ENCODE measurements at places on chromosomes 1 and 21.

DNA sequence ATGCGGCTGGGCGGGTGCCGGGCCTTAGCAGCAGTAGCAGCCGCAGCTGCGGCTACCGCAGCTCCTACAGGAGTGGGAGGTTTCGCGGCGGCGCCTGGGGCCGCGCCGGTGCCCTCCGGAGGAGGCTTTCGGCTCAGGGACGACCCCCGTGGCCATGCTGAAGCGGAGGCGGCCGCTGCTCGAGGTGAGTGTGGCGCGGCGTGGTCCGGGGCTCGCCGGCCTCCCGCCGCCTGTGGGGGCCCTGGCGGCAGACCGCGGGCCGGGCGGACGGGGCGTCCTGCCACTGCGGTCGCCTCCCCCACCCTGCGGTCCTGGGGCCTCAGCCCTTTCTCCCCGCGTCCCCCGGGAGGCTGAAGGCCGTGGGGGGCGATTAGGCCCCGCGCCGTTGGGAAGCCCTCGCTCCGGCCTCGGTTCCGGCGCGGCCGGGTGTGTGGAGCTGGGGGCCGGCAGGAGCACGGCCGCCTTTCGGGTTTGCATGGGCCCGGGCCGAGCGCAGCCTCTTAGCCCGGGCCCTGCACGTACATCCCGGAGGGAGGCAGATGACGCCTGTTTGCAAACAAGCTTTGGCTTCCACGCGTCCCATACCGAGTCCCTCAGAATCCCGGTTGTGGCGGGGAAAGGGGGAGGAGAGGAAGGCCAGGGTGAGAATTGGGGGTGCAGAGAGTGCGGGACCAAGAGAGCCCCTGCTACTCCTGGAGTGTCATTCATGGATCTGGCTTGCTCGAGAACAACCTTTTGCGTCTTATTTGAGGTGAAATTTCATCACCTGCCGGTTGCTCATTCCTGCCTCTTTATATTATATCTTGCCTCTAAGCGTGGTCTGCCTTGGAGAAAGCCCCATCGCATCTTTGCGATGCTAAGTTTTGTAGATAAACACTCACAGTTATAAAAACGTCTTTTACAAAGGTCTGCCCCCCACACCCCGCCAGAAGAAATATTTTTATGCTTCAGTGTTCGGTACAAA lies 613 bp downstream of the ZFYVE9 start:
- peak; percentile 43 for DNase-seq

DNA sequence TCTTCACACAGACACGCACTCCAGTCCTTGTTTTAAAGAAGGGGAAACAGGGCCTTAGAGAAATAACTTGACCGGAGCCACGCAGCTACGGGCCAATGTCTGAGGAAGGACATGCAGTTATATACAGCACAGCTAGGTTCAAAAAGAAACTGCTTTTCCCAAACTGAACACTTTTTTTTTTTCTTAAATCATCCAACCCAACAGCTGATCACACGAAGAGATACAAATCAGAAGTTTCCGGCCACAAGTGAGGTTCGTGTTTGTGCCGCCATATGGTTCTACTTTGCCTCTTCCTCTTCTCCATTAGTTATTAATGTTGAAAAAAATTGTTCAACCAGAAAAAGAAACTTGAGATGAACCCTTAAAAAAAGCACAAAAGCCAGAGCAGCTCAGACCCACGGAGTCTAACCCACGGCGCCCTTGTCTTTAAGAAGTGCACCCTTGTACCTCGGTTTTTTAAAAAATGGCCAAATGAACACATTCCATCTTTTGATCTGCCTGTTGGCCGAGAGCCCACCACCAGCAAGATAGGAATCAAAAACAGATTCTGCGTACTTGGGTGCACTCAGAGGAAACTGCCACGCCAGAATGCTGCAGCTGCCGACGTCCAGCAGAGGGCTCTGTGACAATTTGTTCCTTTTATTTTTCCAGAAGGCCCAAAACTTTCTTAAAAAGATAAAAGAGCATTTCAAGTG lies 78.9 kb downstream of the SLC66A1 start:
- peak; percentile 71 for DNase-seq

GRCh38 chr1:193402037-193402436 lies 215.6 kb upstream of the B3GALT2 start:
- DNase-seq, result no peak

DNA sequence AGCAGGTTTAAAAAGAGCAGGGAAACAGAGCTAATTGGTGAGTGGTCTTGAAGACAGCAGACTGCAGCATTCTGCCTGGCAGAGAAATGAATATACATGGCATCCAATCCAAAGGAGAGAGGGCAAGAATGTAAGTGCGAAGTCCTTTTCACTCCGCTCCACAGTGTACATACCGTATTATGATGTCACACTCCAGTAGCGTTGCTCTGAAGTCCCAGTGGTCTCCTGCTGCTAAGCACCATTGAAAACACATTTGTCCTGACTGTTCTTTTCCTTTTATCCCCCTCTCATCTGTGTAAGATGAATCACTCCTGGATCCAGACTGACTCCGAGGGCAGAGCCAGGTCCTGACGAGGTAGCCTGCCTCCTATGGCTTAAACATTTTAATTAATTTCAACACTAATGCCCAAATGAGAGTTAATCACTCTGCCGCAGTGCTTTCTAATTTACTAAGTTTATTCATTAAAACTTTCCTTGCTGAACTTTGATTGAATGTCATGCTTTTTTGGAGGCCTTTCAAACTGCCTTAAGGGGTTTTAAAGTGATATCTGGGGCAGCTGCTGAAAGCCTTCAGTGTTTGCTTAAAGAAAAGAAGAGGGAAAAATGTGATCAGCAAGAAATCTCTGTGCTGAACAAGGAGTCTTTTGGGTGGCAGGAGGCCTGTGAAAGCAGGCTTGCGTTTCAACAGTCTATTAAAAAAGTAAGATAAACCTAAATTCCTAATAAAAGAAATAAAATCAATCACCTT lies 227.2 kb downstream of the ATG4C start:
- no peak for DNase-seq

- DNase-seq, result no peak
Observed at GRCh38 chr1:246178717-246179311, 328.3 kb downstream of the SMYD3 start.

DNA sequence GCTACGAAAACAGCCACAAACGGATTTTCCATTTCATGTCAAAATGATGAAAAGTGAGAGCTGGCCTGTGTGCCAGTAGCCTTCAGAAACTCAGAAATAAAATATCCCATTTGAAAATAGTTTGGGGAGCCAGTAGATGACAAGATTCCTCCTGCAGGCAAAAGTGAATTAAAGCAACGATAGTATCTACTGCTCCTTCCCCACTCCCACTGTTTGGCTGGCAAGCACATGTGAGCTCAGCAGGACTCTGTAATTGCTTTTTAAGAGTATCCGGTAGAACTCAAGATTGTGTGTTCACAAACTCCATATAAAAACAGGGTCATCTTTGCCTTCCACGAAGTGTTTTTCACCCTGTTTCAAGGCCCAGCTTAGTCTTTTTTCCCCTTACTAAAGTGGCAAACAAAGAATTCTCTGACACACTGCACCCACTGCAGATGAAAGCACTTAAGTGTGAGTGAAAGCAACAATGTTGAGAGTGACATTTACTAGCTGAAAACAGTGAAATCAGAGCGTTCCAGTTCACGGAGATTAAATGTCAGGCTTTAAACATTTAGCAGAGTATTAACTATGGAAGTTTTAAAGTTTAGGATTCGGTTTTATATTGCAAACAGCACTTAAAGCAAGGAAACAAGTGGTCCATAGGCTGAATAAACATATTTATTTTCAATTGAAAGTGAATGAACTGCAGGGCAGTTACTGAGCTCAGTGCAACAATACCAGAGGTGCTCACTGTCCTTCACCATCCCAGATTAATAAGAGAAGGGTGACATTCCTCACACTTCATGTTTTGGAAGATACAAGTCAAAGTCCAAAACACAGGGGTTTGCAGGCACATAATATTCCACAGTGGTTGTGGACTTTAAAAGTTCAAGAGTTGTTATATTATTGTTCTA lies 70.0 kb downstream of the ALG14 start:
- no peak for DNase-seq

DNA sequence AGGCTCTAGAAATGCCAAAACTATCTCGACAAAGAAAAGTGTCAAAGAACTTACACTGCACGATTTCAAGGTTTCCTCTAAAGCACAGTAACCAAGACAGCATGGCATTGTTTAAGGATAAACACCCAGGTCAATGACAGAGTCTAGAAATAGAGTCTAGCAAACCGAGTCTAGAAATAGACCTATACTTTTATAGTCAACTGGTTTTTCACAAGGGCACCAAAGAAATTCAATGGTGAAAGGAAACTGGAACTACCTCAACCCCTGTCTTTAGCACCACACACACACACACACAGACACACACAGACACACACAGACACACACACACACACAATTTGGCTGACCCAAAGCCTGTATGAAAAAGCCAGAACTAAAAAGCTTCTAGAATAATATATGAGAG lies 67.1 kb upstream of the PGBD5 start:
- no peak for DNase-seq

DNA sequence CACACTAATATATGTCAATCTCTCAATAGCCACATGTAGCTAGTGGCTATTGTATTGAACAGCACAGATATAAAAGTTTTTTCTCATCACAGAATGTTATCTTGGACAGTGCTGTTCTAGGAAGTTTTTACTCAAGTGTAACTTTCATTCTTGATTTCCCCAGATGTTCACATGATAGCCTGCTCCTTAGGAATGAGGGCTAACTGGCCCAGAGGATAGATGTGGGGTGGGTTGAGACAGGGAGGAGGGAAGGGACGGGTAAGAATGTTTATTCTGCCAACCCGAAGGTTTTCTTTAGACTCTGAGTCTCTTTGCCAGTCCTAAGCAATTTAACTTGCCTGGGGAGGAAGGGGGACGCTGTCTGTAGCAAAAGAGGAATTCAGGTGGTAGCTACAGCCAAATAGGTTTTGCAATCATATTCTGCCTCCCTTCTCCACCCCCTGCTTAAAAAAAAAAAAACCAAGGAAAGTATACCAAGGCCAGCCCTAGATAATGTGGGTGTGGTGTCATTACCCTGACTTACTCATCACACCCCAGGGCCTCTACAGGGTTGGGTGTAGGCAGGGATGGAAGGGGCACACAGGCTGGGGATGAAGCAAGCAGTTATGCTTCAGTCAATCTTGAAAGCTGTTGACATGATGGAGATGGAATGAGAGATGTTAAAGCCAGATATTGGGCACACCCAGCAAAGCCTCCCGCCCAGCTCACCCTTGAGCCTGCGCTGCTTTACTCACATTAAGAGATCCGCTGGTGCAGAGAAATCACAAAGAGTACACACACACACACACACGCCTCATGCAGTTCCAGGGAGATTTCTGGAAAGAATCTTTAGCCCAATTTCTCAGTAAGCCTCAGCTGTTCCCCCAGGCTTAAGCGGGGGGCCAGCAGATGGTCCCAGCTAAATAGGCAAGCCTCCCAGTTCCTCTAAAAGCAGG lies 59.9 kb downstream of the PLXNA2 start:
- DNase-seq, result no peak

- DNase-seq, result no peak
Observed at GRCh38 chr1:227890451-227891222, 57.1 kb downstream of the WNT9A start.

GRCh38 chr1:184367427-184368038 lies 19.3 kb upstream of the C1orf21 start:
- DNase-seq, result no peak

DNA sequence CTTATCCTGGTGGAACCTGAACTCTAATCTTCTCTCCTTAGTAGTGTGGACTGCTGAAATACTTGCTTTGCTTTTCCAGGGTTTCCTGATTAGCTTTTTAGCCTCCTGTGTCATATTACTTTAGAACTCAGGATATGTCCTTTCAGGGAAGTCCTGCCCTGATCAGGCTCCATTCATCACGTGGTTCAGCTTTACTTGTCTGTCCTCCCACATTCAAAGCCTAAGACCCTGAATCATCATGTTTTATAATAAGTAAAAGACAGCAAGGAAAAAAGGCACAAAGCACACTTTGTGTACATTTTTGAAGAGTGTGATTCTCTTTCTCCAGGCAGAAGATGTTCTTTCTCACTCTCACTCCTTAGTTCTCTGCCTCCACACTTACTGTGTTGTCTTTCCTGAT lies 70.6 kb downstream of the PATJ start:
- DNase-seq, result no peak

- DNase-seq, result no peak
Observed at GRCh38 chr1:66944330-66945274, 19.8 kb downstream of the MIER1 start.

DNA sequence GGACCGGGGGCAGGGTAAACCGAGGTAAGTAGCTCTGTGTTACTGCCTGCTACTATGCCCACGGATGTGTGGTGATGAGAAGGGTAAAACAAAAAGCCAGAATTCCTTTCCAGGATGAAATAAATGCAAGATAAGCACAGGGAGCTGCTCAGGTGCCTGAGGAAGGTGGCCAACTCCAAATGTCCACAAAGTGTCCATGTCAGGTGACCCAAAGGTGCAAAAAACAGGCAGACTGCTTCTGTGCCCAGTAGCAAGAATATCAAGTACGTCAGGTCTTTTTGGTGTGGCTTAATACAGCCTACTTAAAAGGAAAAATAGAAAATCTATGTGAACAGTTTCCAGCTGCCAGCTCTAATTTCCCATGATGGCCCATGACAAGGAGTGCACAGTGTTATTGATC lies 279.3 kb downstream of the SETD4 start:
- DNase-seq, result no peak

GRCh38 chr1:240985081-240985480 lies 371.9 kb downstream of the RGS7 start:
- DNase-seq, result no peak

GRCh38 chr21:31445137-31445536 lies 101.1 kb upstream of the TIAM1 start:
- DNase-seq, result no peak

DNA sequence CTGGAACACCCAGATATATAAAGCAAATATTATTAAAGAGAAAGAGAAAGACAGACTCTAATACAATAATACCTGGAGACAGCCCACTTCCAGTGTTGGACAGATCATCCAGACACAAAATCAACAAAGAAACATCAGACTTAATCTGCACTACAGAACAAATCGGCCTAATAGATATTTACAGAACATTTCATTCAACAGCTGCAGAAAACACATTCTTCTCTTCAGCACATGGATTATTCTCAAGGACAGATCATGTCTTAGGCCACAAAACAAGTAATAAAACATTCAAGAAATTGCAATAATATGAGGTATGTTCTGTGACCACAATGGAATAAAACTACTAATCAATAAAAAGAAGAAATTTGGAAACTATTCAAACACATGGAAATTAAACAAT lies 398.3 kb upstream of the DUSP10 start:
- DNase-seq, result no peak

GRCh38 chr1:30845904-30846290 lies 62.7 kb downstream of the SDC3 start:
- no peak for DNase-seq

DNA sequence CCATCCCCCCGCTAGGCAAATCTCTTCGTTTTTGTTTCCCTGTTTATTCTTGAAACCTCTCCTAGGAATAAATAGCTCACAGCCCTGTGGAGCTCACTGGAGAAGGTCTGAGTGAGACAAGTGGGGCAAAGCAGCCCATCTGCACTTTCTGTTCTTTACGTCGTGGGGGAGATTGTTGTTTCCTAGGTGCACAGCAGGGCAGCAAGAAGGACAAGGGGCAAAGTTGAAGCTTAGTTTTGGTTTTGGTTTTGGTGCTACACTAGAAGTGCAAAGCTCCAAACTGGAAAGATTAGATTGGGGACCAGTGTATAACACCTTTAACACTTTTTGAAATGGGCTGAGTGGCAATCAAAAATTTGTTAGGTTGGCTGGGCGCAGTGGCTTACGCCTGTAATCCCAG lies 76.6 kb downstream of the GPR88 start:
- no peak for DNase-seq

- DNase-seq, result no peak
Observed at GRCh38 chr1:29984862-29985605, 738.4 kb downstream of the MATN1 start.

GRCh38 chr1:234915924-234916675 lies 212.5 kb downstream of the TOMM20 start:
- no peak for DNase-seq

GRCh38 chr1:114238053-114238452 lies 84.4 kb upstream of the SYT6 start:
- DNase-seq, result no peak

Data from CMK (cell line).